ENCODE measurements at places on chromosomes 7 and 10.
A peak's percentile ranks its signal among the peaks of the same experiment; 100 is the strongest.

- DNase-seq, result no peak
These were observed 6.3 kb downstream of the POLR2J start for GRCh38 chr7:102472126-102473041.

DNA sequence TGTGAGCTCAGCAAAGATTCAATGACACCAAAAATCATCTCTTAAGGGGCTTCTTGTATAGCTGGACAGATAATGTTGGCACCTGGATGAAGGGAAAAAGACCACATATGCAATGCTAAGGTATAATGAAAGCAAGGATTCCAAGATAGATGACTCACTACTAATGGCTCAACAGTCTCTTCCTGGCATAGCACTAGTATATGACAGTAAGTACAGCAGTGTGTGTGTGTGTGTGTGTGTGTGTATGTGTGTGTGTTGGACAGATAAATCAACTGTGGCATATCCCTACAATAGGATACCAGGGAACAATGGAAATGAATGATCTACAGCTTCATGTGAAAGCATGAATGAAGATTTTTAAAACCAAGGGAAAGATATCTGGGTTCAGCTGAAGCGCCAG lies 257.1 kb downstream of the SFMBT2 start:
- no peak for DNase-seq

- peak; percentile 26 for DNase-seq
These were observed 194.9 kb downstream of the SUGCT start for GRCh38 chr7:40329601-40330153.

GRCh38 chr7:46115410-46115809 lies 194.3 kb upstream of the IGFBP3 start:
- no peak for DNase-seq

- no peak for DNase-seq
These were observed 41.1 kb downstream of the GLRX3 start for GRCh38 chr10:130177250-130177649.
